ENCODE measurements at places on chromosomes 6 and 20. TPM values are rescaled to one million over a fixed set of nuclear protein-coding genes. Genes with fewer than 3 reads are reported as not detected.

The CHRNA4 gene
- total RNA-seq: 0.35 TPM

The DAAM2 gene
- total RNA-seq: 0.14 TPM

The RAMACL gene
- 0.10 TPM for total RNA-seq

The OR14J1 gene
- total RNA-seq: not detected

The SLC17A4 gene
- total RNA-seq: not detected

The PMEPA1 gene
- total RNA-seq: 270 TPM

The HLA-DQB2 gene
- total RNA-seq: not detected

The MTFR2 gene
- 12.0 TPM for total RNA-seq

The GJA10 gene
- total RNA-seq: not detected

The NAPB gene
- total RNA-seq: 2.6 TPM

The MYCT1 gene
- not detected for total RNA-seq

The CASS4 gene
- total RNA-seq: 0.12 TPM

The CLPSL2 gene
- 0.99 TPM for total RNA-seq

The PRPH2 gene
- not detected for total RNA-seq

The SLC17A1 gene
- total RNA-seq: not detected

The CCN6 gene
- not detected for total RNA-seq

The HLA-G gene
- total RNA-seq: not detected

The TFAP2C gene
- total RNA-seq: 12.2 TPM
